ENCODE measurements at places on chromosomes 2 and 18.

DNA sequence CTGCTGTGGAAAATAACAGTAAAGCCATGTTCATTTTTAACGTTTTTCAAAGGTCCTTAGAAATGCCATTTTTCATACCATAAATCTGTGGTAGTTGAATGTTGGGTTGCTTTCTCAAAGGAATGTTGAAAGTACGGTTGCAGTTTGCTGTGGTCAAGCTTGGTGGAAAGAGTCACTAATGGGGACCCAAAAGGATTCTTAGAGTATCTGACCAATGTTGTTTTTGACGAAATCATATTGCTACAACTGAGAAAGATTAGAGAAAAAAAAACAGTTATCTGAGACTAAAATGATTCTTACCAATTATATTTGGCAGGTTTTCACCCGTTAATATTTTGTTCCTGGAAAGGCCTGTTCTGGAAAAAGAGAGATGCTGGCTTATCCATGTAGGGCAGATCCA, 439.5 kb upstream of the ETAA1 start:
- no peak for DNase-seq

GRCh38 chr18:31101183-31102024, 817 bp downstream of the DSC2 start:
- peak; percentile 81 for DNase-seq

DNA sequence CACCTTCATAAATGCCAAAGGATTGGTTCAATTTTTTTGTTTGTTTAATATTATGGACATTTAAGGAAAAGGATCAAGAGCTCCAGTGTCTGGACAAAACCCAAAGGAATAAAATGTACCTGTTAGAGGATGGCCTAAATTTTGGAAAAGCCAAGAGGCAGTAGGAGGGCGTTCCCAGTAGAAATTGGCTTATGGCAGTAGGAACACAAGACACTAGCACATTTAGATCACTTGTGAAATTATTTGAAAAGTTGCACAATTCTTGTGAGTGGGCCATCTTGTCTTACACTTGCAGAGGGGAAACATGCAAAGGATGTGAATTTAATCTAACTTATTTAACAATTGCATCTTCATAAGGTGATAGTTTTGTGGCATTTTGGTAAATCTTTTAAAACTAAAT, 3.2 kb downstream of the BZW1 start:
- DNase-seq, result no peak

GRCh38 chr2:69026026-69026425, 13.0 kb downstream of the ANTXR1 start:
- no peak for DNase-seq

GRCh38 chr2:220892018-220892634, 680.0 kb downstream of the EPHA4 start:
- DNase-seq, result no peak

- DNase-seq, result no peak
Measured at GRCh38 chr2:108199726-108200125, 40.0 kb upstream of the SULT1C3 start.

- DNase-seq, result peak; percentile 77
Measured at GRCh38 chr2:44706681-44707553, 234.6 kb upstream of the SIX3 start.

DNA sequence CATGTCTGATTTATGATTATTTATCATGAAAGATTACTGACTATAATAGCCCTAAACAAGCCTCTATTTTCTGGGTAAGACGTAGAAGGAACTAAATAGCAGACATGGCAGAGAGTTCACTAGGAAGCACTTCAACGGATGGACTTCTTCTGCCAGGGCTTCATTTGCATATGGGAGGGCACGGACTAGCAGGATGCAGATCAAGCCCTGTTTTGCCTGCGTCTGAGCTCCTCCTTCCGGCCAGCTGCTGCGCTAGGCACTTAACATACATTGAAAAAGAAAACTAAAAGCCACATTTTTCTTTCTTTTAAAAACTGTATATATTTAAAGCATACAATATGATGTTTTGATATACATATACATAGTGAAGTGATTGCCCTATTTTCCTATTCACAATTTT, 340.0 kb upstream of the MEX3C start:
- peak; percentile 11 for DNase-seq

DNA sequence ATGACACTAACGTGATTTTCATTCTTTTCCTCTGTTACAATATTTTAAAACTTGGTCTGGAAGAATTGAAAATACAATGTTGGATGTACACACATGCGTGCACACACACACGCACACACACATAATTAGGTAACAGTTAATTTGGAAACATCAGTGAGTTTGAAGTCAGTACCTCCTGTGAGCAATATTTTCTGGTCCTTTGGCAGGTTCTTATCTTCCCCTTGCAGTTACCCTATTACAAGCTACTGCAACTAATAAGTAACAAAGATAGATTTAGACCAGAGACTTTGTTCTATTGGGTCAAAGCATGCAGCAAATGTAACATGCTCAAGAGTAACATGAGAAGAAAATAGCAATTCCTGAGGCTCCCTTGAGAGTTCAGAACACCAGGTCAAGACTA, 73.3 kb downstream of the ZNF385B start:
- DNase-seq, result no peak

DNA sequence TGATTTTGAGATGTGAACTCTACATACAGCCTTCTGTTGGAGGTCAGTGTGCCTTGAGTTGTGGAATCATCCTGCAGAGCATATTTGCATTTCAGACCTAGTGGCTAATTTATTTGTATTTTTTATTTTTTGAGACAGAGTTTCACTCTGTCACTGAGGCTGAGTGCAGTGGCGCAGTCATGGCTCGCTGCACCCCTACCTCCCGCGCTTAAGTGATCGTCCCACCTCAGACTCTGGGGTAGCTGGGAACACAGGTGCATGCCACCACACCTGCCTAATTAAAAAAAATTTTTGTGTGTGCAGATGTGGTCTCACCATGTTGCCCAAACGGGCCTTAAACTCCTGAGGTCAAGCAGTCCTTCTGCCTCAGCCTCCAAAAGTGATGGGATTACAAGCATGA, 104.4 kb downstream of the ASXL3 start:
- no peak for DNase-seq

- peak; percentile 19 for DNase-seq
Measured at GRCh38 chr2:144989579-144990270, 469.8 kb upstream of the ZEB2 start.

GRCh38 chr2:162795312-162795711, 43.3 kb downstream of the KCNH7 start:
- DNase-seq, result no peak

GRCh38 chr2:109532728-109533076, 81.1 kb downstream of the SEPTIN10 start:
- DNase-seq, result no peak

GRCh38 chr2:70777450-70777849, 9.4 kb upstream of the ADD2 start:
- DNase-seq, result no peak

- no peak for DNase-seq
Measured at GRCh38 chr2:132517386-132517785, 100.8 kb downstream of the GPR39 start.

DNA sequence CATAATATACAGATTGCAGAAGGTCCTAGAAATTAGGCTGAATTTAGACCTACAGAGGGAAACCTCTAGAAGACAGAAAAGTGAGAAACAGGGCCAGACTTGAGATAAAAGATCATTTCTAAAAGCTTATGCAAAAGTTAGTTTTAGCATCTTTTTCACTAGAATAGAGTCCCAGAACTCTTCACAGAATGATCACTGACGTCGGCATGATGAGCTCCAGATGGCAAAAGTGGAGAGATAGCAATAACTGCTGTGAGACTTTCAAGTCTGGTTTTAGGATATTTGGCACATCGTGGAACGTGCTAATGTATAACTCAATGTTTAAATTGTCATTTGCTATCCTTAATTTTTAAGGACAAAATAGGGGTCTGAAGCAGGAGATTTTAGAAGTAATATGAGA, 1050.7 kb upstream of the CELF4 start:
- DNase-seq, result no peak

DNA sequence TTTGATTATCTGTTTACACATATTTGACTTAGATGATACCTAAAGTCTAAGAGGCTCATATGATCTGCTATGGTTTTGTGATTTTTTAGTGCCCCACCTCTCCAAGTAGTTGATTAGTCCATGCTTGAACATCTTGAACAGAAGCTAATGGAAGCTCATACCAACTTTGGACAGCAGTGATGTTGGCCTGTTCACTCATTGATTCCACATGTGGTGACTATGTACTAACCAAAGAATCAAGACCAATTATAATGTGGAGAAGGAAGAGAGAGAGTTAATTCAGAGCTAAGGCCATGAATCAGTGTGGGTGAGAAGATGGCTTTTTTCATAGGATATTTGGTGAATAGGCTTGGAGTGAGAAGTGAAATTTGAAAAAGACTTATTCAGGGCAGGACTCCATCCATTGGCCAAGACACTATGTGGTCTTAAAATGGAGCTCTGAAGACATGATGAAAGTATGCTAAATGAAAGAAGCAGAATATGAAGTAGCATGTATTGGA, 178.3 kb upstream of the TWIST2 start:
- DNase-seq, result no peak

DNA sequence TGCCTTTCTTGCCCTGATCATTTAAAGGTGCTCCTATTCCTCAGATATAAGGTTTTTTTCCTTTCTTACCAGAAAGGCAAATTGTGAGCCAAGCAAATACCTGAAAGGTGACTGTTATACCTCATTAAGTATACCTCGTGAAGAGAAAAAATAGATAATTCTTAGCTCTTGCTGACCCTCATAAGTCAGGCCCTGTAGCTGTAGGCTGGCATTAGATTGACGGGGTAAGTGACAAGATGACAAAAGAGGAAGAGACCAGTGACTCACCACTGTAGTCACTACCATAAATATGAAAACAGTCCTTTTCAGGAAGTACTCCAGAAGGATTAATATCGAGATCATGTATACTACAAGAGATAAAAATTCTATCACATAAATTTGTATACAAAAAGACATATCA, 104.6 kb downstream of the PTPN4 start:
- no peak for DNase-seq

- no peak for DNase-seq
Measured at GRCh38 chr2:158502974-158503373, 46.2 kb downstream of the PKP4 start.

- no peak for DNase-seq
Measured at GRCh38 chr2:102509749-102510148, 36.7 kb downstream of the SLC9A4 start.

- no peak for DNase-seq
Measured at GRCh38 chr2:234366891-234367290, 130.0 kb downstream of the ARL4C start.

DNA sequence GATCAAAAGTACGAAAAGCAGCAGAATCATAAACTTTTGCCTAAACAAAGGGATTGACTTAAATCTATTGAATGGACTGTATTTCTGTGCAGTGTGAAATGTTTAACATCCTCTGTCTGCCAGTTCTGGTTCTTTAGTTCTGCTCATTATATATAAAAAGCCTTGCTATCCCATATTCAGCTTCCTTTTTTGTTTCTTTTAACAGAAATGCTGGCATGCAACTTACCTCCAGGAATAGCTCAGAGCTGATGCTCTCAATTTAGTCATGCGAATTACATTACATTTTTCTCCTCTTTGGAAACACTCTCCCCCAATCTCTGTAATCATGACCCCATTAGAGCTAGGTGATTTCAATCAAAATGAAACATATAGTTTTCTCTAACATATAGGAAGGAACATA, 73.6 kb downstream of the SPHKAP start:
- no peak for DNase-seq

DNA sequence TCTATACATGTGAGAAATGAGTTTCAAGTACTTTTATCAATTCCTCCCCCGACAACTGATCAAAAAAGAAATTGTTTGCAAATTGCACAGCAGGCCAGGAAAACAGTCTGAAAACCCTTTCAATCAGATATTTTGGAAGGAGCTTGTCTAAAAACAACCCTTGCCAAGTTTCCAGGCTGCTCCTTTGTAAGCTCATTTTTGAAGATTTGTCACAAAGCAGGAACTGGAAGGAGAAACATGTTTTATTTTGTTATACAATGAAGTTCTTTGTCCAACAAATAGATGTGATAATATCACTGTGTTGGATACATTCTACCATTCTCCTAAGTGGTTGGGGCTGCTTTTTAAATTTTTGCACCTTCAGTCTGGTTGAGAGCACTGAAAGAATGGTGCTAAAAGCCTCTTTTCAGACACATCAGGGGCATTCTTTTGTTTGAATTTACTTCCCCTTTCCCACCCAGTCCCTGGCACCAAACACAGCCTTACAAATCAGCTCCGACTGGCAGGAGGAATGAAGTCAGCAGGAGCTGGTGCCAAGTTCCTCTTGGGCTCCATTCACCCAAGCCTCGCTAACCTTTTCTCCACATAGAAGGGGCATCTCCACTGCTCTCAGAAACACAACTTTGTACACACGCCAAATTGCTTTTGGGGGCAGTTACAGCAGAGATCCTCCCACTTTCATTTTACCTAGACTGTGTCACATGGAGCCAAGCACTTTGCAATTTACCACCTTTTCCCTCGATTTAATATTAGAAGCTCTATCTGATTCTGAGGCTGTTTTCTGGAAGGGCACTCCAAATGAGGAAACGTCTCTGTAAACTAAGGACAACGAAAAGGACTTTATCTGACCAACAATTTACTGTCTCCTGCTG, 88.0 kb downstream of the C1D start:
- no peak for DNase-seq

DNA sequence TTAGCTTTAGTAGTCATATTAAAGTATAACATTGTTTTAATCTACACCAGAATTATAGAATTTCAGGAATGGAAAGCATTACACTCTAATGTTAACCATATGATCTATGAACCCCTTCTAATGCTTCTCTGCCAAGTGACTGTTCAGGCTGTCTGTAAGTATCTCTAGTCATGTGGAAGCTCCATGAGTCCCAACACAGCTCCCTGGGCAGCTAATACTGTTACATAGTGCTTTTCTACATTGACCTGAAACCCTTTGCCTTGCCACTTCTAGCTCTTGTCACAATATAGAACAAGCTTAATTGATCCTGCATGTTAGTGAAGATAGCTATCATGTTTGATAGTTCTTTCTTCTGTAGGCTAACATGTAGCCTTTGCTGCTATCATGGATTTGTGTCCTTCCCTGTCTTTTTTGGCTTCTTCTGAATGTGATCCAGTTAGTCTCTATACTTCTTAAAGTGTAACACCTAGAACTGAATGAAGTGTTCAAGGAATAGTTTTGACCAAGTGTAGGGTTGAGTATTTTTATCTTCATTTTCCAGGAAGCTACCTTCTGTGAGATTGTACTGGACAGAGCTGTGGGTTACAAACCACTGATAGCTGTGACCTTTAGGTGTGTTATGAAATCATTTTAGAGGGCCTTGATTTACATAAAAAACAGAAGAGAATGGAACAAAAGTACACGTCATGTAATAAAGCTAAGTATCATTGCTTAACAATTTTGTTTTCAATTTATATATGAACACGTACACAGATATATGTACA, 23.7 kb downstream of the BABAM2 start:
- DNase-seq, result no peak

- DNase-seq, result no peak
Measured at GRCh38 chr2:44897406-44897805, 44.1 kb upstream of the SIX3 start.
